ENCODE measurements at places on chromosomes 6 and 20.

- DNase-seq, result no peak
Observed at GRCh38 chr6:97262676-97263075, 20.3 kb downstream of the MMS22L start.

- no peak for DNase-seq
Observed at GRCh38 chr6:54427396-54427937, 119.2 kb downstream of the TINAG start.

GRCh38 chr6:130674604-130675003 lies 152.6 kb upstream of the SMLR1 start:
- no peak for DNase-seq

GRCh38 chr6:163565140-163565539 lies 150.6 kb downstream of the QKI start:
- DNase-seq, result no peak

DNA sequence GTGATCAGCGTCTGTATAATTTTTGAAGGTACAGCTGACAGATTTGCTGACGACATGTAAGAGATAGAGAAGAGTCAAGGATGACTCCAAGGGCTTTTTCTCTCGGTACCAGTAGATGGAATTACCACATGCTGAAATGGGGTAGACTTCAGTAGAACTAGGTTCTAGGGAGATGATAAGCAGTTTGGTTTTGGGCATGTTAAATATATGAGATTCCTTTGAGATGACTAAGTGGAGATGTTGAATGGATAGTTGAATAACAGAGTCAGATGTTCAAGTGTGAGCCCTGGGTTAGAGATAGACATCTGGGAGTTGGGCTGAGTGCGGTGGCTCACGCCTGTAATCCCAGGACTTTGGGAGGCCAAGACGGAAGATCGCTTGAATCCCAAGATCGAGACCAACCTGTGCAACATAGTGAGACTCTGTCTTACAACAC lies 50.0 kb downstream of the PHF20 start:
- no peak for DNase-seq

DNA sequence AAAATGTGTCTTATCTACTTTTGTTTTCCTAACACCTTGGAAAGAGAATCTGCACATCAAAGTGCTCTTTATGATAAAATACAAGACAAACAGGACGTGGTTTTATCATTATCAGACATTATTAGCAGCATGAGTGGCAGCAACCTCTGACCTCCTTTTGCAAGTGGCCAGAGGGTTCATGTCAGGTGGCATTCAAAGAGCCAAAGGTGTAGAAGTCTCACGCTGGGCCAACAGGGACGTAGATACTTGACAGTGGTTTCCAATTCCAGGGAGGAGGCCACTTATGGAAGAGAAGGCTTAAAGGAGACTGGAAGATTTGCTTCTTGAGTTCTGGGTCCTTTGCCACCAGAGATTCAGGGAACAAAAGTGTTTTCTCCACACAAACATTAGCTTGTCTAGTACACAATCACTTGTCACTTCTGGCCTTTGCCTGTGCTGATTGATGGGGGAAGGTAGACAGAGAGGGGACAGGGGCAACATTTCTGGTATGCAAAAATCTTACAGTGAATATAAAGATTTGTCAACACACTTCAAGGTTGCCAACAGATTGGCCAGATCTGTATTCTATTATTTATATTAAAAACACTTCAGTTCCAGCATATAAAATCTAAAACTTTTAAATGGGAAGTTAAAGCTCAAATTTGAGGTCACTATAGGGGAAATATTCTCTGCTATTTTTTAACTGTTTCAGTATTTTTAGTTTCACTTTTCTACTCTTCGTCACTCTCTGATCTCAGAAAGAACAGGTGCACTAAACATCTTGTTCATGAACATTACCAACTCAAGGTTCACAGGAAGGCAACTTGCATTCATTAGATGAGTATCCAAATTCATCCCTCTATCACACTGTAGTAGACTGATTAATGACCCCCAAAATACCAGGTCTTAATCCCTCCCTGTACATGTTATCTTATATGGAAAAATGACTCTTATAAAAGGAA lies 52.1 kb upstream of the FBXO30 start:
- DNase-seq, result no peak

DNA sequence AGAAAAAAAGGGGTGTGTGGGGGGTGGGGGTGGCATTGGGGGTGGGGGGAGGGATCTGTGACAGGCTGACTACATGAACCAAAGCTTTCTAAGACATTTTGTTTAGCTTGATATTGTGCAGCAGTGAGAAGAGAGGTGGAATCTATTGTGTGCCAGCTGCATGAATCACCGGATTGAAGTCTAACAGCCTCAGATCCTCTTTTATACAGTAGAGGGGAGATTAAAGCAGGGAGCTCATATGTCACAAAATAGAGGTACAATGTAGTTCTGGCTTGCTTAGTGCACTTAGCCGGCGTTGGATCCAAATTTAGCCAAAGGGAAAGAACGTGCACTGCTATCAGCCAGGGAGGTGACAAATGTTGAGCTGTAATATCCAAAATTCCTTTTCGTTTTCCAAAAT lies 404.2 kb upstream of the CITED2 start:
- DNase-seq, result no peak

GRCh38 chr20:14724036-14724435 lies 386.6 kb upstream of the FLRT3 start:
- no peak for DNase-seq

DNA sequence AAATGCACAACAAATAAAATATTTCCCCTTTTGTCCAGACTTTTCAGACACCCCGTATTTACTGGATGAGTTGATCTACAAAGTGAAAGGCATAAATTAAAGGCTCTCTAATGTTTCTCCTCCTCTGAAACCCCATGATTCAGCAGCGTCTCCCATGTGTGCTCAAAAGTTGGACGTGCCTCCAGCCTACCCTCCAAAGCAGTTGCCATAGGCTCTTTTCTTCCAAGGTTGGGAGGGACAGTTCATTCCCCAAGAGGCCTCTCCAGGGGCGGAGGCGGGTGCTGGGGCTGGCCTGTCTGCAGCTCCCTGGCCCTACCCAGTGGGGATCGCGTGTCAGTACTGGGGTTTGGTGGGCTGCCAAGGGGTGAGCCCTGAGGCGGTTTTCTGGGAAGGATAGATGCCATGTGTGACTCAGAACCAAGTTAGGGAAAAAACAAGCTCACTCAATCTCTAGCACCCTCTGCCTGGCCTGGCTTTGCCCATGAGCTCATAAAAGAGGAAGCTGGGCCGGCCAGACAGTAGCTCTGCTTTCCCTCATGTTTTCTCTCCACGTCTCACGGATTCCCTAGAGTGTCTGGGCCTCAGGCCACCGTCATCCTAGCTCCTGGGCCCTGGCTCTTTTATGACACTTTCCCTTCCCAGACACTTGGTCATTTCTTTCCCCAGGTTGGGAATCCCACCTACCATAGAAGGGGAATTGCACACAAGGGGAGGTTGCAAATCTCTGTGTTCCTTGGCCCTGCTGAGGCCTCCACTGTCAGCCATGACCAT lies 8.0 kb upstream of the IER3 start:
- DNase-seq, result no peak

DNA sequence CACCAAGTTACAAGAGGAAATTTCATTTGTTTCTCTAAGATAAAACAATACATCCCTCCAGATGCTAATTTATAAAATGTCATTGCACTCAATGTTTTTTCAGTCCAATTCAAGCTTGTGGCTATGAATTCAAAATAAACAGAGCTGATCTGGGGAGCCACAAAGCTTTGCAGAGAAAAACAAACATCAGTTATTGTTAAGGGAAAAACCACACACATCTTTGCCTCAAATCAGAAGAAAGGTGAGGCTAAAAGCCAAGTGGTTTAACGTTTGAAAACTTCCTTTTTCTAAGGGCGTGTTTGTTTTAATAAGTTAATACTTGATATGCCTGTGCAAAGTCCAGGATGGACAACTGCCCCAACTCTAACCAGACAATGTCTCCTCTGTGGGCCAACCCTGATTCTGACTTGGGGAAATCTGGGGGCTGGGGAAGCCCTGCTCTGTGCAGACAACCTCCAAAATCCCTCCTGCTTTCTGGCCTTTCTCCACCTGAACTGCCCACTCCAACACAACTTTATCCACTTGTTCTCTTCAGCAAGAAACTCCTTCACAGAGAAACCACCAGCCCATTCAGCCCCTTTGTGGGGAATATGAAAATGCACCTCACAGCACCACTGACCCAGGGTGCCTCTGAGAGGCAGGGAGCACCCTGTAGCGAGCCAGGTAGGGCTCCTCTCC lies 44.6 kb upstream of the NT5E start:
- no peak for DNase-seq

- DNase-seq, result no peak
Observed at GRCh38 chr6:123215211-123215610, 219.2 kb downstream of the CLVS2 start.

- no peak for DNase-seq
Observed at GRCh38 chr6:6482256-6482655, 106.3 kb upstream of the LY86 start.

GRCh38 chr6:36839749-36840431 lies 646 bp upstream of the CPNE5 start:
- DNase-seq, result peak; percentile 40

DNA sequence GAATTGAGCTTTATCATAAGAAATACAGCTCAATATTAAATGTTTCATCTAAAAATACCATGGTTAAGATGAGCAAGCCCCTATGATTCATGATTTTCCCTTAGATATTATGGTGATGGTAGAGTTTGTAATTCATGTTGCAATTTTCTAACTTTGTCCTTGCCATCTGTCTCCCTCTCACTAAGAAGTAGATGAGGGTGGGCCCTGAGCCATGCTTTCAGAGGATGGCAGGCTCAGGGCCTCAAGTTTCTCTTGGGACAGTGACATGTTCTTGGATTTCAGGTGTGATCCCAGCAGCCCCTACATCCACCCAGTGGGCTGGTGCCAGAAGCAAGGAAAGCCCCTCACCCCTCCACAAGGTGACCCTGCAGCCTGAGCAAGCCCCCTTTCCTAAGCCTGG lies 25.6 kb downstream of the L3MBTL1 start:
- DNase-seq, result no peak

GRCh38 chr20:1371830-1372539 lies 20.9 kb downstream of the FKBP1A start:
- DNase-seq, result no peak

DNA sequence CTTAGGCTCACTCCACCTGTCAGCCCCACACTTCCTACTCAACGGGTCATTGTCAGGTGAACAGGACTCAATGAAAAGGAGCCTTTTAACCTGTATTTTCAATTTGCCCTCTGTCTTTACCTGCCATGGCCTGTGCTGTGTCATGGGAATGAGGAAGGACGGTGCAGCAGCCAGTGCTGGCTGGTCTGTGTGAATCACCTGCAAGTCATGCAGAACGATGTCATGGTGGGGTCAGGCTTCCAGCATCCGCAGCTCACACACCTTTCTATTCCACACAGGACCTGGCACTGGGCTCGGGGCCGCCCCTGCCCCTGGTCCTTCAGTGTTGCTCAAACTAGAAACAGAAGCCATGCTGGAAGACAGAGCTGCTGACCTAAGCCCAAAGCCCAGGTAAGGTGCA lies 188.7 kb upstream of the GMDS start:
- DNase-seq, result no peak

DNA sequence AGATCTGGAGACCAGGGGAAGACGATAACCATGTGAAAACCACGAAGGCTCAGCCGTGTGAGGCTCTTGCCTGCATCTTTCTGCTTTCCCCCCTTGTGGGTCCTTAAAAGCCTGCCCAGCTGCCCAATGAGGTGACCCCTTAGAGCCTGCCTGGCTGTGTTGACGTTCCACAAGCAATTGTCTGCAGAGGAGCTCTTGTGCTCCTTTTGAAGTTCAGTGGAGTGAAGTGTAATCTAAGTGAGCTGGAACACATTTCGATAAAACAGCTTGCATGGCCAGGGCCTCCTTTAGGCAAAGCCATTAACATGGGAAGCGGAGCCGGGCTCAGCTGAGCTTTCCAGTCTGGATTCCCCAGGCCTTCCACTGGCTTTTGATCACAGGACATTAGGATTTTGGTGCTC lies 27.3 kb upstream of the TCP11 start:
- DNase-seq, result no peak

DNA sequence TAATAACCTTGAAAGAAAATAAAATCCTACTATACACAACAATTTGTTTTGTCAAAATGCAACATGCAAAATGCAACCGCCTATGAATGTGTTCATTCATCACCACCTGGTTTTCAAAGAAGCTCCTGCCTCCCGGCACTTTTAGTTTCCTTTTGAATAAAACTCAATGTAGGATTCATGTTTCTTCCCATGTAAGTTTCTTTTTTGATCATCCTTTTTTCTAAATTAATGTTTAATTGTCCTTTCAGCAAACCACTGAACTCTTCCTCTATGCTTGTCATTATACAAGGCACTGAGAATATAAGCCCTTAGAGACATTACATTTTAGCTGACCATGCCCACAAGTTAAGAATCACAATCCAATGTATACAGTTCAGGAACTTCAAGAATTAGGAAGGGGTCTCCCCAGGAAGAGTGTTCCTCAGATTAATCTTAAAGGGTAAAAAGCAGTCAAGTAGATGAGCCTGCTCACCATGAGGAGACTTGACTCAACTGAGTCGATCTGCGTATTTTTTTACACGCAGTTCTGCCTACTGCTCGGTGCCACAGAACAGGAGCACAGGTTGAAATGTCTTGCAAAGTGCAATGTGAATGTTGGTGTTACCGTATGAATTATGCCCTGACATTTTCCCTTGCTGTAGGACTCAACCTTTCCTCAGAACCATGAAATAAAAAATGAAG lies 7.2 kb upstream of the THEMIS start:
- no peak for DNase-seq

- no peak for DNase-seq
Observed at GRCh38 chr6:71582820-71583219, 294.2 kb downstream of the OGFRL1 start.

- no peak for DNase-seq
Observed at GRCh38 chr6:41814629-41815028, 27.1 kb downstream of the TOMM6 start.

DNA sequence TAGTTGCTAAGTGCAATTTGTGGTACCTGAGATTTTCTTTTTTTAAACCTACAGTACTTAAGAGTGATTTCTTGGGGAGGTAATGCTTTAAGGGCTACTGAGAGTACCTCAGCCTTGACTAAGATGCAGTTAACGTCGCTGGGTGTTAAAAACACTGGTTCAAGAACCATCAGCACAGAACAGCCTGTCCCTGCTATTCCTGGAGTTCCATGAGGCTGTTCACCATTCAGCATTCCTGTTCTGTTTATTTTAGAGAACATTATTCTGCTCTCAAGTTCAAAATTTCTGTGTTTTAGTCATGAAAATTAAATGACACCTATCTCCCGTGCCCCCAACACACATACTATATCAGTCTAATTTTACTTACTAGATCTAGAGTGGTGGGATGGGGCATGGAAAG lies 1.7 kb upstream of the PRELID3B start:
- DNase-seq, result no peak

DNA sequence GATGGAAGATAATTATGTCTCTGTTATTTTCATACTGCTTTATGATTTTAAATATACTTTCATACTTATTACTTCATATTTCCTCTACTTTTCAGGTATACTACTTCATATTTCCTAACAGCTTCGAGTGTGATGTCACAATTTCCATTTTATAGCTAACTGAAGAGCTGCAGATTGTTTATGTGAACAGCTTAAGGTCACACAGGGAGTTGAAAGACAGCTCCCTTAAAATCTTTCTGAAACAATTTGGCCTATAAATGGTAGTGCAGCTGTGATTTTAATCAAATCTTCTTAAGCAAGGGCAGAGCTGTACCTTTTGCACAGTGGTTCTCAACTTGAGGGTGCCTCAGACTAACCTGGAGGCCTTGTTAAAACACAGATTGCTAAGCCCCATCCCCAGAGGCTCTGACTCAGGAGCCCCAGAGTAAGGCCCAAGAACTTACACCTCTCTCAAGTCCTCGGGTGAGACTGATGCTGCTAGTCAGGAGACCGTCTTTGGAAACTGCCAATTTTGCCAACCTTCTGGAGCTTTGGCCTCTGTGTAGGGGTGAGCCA lies 347.0 kb upstream of the HSF2 start:
- no peak for DNase-seq

Data from NCI-H1930 (cell line).